ENCODE measurements at places on chromosomes 2 and 18.

DNA sequence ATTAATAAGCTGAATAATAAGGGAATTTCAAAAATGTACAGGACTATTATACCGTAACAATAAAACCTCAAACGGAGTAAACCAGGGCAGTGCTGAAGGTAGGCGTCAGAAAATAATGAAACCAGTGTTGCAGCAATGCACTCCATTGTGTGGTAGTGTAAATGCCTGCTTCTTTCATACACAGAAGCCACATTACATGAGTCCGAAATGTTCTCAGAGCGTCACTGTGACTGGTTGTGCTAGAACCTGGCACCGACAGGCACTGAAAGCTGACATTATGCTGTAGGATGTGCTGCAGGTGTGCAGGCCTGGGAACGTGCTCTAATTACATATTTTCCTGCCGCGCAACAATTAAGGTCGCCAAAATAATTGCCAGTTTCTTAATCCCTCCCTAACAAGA, 53.3 kb downstream of the ZEB2 start:
- peak; percentile 55 for DNase-seq

- no peak for DNase-seq
These were observed 58.4 kb downstream of the KIF5C start for GRCh38 chr2:148933456-148933855.

DNA sequence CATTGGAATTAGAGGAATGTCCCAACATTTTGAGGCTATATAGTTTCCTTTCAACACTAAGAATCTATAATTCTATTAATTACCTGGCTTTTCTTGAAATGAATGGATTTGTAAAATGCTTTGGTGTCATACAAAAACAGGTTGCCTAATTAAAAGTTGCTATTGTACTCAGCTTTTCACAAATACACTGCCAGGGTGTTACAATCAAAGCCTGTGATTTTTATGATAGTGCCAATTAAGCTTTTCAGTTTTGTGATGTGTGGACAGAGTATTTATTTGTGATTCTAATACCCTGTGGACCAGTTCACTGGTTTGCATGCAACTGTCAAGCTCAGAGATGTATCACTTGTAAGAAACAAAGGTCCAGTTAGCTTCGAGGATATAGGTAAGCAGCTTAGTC, 71.8 kb downstream of the NAB1 start:
- no peak for DNase-seq

DNA sequence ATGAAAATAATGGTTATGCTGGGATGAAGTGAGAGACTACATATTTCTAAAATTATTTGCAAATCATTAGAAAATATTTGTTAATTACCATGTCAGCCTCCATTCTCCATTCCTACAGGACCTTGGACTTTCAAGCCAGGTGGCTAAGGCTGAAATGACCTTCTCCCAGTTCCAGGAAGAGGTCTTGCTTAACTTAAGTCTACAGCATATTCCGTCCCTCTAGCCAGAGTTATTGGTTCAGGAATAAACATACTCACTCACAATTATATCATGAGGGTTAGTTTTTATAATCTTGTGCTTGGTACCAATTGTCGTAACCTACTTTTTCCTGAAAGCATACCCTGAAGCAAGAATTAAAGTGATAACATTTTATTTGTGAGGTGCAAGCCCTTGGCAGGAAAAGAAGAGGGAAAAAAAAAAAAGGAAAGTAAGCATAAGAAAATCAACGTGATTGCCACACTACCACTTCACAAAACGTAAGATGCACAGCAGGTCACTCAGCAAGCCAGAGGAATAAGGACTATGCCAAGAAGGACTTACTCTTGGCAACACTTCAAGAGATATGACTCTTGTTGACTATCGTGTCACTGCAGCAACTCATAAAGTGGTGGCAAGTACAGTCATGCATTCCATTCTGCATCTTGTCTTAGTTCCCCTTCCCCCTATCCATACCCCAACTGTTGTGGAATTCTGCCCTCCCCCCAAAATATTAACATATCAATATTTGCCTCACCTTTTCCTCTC, 479.1 kb downstream of the MBD2 start:
- no peak for DNase-seq

- DNase-seq, result no peak
These were observed 18.0 kb downstream of the COLEC11 start for GRCh38 chr2:3612639-3613523.

DNA sequence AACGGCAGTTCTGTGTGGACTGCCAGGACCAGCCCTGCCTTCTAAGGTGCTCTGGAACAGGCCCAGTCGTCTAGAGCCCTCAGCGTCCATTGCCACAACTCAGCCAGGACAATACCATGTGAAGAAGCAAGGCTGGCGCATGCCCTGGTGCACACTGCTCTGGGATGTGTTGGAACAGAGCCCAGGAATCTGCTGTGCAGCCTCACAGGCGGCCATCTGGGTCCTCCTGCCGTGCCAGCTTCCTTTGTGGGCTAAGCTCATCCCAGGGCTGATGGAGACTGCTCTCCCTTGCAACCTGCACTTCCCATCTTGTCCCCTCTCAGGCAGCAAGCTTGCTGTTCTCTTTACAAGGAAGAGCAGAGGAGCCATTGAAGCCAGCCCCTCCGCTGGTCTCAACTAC, 246.4 kb upstream of the PXDN start:
- peak; percentile 56 for DNase-seq

DNA sequence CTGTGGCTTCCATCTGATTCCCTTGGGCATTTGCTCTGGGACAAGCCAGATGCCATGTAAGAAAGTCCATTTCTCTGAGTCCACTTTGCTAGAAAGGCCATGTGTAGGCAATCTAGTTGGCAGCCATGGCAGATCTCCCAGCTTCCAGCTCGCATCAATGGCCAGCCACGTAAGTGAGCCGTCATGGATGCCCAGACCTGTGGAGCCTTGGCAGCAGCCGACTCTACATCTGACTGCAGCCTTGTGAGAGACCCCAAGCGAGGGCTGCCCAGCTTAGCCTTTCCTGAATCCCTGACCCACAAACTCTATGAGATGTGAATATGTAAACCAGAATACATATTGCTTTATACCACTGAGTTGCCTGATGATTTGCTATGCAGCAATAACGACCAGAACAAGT, 533.5 kb downstream of the PARD3B start:
- DNase-seq, result no peak

GRCh38 chr18:64986906-64987495, 763.8 kb upstream of the CDH7 start:
- no peak for DNase-seq

DNA sequence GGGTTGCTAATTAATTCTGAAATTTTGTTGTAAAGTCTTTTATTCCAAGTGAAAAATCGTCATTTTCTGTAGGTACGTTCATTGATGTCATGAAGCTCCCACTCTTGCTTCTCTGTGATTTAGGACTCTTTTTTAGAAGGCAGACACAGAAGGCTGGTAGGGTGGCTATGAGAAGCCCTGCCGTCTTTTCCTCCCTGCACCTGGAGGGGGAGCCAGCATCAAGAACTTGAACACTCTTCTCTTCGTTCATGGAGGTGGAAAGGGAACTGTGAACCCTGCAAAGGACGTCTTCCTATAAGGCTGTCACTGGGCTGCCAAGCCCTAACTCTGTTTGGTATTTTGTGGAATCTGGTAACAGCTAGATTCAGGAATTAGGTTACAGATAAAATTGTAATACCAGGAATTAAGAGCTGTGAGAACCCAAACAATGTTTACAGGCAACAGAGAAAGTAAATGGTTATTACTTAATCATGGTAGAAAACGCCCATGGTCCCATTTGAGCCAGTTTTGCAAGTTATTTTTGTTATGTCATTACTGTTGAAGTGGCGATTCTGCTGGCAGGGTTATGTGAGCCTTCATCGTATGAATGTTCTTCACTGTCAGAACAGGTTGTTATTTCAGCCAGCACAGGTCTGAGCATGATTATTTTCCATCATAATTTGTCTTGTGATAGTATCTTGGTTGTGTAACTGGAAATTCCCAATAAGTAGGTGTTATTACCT, 112.2 kb downstream of the OSBPL6 start:
- DNase-seq, result no peak

- DNase-seq, result no peak
These were observed 37.8 kb downstream of the ATP6V1C2 start for GRCh38 chr2:10759151-10759714.

- DNase-seq, result no peak
These were observed 75.7 kb downstream of the CHST9 start for GRCh38 chr18:27109451-27109850.

GRCh38 chr18:62759704-62760402, 44.5 kb downstream of the PHLPP1 start:
- no peak for DNase-seq

GRCh38 chr18:79682894-79683625, 3.5 kb downstream of the CTDP1 start:
- no peak for DNase-seq

GRCh38 chr18:79187532-79188277, 118.5 kb downstream of the ATP9B start:
- DNase-seq, result no peak

GRCh38 chr2:102494570-102494969, 21.5 kb downstream of the SLC9A4 start:
- no peak for DNase-seq

All from hypothalamus (tissue), 51 donors.